ENCODE measurements at places on chromosomes 2 and 18.

GRCh38 chr18:74353169-74353775, 37.6 kb downstream of the C18orf63 start:
- DNase-seq, result peak; percentile 47

DNA sequence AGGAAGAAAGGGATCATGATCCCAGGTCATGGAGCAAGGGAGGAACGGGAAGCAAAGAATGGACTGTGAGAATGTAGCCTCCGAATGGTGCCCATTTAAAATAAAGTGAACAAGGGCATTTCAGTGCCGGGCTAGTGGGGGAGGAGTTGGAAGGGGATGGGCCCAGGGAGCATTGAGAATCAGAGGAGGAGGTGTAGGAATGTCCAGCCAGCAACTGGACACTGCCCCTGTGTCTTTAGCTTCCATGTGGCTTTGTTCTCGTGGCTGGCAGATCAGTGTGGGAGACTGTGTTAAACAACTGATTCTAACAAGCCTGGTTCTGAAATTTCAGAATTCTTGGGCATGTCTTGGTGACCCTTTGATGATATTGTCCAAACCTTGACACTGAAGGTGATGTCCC, 1.4 kb upstream of the RNF103 start:
- DNase-seq, result no peak

DNA sequence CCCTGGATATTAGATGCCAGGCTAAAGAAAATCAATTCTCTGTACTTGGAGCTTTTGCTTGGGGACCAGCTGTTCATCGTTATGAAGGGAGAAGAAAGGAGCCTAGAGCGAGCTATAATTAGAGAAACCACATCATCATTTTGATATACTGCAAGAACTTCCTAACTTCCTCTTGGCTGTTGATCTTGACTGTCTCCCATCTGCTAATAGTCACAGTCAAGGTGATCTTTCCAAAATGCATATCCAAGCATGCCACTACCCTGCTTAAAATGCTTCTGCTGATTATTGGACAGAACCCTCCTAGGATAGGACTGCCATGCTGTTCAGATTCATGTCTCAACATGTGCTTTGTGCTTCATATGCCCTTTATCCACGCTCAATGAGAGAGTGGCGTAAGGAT, 54.8 kb downstream of the RAPGEF4 start:
- DNase-seq, result no peak

- DNase-seq, result no peak
Observed at GRCh38 chr2:108615480-108616090, 81.3 kb downstream of the LIMS1 start.

DNA sequence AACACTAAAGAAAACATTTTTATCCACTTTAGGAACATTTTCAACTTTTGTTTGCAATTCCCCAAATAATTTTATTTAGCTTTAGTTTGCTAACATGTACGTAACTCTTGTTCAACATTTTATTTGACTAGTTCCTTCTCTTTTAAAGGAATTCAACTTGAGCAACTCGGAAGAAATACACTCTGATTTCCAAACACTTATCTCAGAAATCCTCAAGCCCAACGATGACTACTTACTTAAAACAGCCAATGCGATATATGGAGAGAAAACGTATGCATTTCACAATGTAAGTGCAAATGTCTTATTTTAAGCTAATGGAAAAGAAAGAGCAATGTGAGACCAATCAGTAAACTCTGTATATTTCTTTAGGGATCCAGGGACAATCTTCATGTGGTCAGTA, 10.1 kb downstream of the SERPINB10 start:
- no peak for DNase-seq

DNA sequence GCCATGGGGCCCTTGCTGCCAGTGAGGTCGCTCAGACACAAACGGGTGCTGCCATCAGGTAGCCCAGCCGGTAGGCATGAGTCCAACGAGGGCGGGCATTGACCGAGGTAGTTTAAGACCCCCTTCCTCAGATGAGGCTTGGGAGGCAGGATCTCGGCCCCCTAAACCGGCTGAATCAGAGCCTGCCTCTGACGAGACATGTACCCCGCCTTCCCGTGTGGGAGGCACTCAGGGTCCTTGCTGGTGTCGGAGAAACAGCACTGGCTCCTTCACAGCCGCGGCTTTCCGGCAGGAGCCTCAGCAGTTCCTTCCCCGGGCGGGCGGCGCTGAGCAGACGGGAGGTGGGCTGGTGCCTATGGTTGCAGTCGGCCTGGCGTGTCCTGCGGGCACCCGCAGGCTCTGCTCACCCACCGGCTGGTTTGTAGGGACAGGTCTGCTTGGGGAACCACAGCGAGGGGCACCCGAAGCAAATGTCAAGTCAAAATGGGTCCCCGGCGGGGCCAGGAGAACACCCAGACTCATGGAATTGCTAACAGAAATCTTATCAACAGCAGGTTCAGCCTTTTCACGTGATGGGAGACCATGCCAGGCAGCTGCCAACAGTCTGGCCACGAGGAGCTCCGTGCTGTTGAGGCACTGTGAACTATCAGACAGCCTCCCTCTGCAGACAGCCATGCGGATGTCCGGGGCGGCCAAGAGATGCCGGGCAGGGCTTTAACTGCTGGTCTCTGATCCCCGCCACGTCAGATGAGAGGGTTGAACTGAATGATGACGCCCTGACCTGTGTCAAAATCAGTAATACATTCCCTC, 2.8 kb downstream of the KCNG2 start:
- DNase-seq, result no peak

- DNase-seq, result no peak
Observed at GRCh38 chr2:2708575-2709430, 377.7 kb upstream of the MYT1L start.

GRCh38 chr2:101508636-101509035, 33.7 kb upstream of the RFX8 start:
- DNase-seq, result no peak
